ENCODE measurements at places on chromosomes 4 and X. TPM values are rescaled to one million over a fixed set of nuclear protein-coding genes. Genes with fewer than 3 reads are reported as not detected.

DNA sequence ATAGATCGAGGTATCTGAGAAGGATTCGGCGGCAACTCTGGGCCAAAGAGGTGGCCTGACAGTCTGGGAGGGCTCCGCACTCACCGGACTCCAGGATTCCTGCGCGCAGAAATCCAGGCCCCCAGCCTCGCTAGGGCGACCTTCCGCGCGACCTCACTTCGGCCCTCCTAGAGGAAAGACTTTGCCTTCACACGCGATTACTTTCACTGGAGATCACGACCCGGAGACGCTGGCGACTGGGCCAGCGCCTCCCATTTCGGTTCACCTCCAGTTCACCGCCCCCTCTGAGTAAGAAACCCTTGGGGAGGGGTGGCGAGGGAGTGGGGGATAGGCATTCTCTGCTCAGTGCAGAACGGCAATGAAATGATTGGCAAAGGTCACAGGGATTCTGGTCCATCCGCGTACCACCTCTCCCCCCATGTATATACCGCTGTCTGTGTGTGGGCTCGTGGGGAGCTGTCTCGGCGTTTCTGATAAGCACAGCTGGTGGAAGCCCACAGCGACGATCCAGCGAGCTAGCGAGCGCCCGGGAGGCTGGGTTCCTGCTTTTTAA lies 2.5 kb downstream of the POU3F4 start:
- H3K36me3 ChIP-seq, result no peaks in the 10 kb centered on the region
- H3K27ac ChIP-seq, result no peak overlapping the region
- peaks cover 10% of the 10 kb centered on the region for H3K27me3 ChIP-seq
- no peaks in the 10 kb centered on the region for H3K4me1 ChIP-seq

- no peak overlapping the region for H3K4me3 ChIP-seq
- H3K4me1 ChIP-seq, result no peaks in the 10 kb centered on the region
- H3K27me3 ChIP-seq, result no peaks in the 10 kb centered on the region
These were observed 65.8 kb downstream of the TAPT1 start for GRCh38 chr4:16160457-16160856.

GRCh38 chrX:5976332-5976731 lies 252.3 kb downstream of the NLGN4X start:
- no peaks in the 10 kb centered on the region for H3K36me3 ChIP-seq
- H3K4me1 ChIP-seq, result no peaks in the 10 kb centered on the region
- no peak overlapping the region for H3K4me3 ChIP-seq
- H3K27me3 ChIP-seq, result no peaks in the 10 kb centered on the region

DNA sequence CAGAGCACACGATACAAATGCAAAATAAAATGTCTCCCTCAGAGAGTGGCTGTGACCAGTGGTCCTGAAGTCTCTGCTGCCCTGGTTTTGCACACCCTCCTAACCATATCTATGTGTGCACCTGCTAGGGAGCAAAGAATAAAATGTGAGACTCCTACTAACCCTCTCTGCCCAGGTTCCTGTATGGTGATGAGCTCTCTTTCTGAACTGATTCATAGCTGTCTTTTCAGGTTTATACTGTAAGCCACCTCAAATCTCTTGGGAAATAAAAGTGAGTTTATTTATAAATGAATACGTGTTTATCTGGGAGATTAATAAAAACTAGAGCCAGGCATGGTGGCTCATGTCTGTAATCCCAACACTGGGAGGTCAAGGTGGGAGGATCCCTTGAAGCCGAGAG lies 126.0 kb upstream of the RBPJ start:
- no peaks in the 10 kb centered on the region for H3K27me3 ChIP-seq
- no peak overlapping the region for H3K4me3 ChIP-seq
- no peaks in the 10 kb centered on the region for H3K36me3 ChIP-seq
- peaks cover 14% of the 10 kb centered on the region for H3K4me1 ChIP-seq

GRCh38 chr4:42391981-42392380 lies 5.3 kb upstream of the SHISA3 start:
- no peaks in the 10 kb centered on the region for H3K4me1 ChIP-seq
- H3K36me3 ChIP-seq, result no peaks in the 10 kb centered on the region
- H3K27ac ChIP-seq, result no peak overlapping the region
- DNase-seq, result no peak
- no peak overlapping the region for H3K4me3 ChIP-seq

- H3K36me3 ChIP-seq, result no peaks in the 10 kb centered on the region
- H3K27ac ChIP-seq, result no peak overlapping the region
- no peak overlapping the region for H3K4me3 ChIP-seq
- DNase-seq, result no peak
- no peaks in the 10 kb centered on the region for H3K4me1 ChIP-seq
These were observed 119.7 kb downstream of the PCDH7 start for GRCh38 chr4:30839583-30840520.

GRCh38 chr4:42342459-42342858 lies 54.8 kb upstream of the SHISA3 start:
- H3K27me3 ChIP-seq, result no peaks in the 10 kb centered on the region
- DNase-seq, result no peak
- H3K4me3 ChIP-seq, result no peak overlapping the region
- peaks cover 12% of the 10 kb centered on the region for H3K4me1 ChIP-seq
- no peak overlapping the region for H3K27ac ChIP-seq

- no peak overlapping the region for H3K27ac ChIP-seq
- no peak overlapping the region for H3K4me3 ChIP-seq
- H3K36me3 ChIP-seq, result no peaks in the 10 kb centered on the region
- no peak for DNase-seq
- no peaks in the 10 kb centered on the region for H3K4me1 ChIP-seq
- H3K27me3 ChIP-seq, result peaks cover 11% of the 10 kb centered on the region
These were observed 9.3 kb downstream of the NKX1-1 start for GRCh38 chr4:1396806-1397455.

GRCh38 chrX:43822014-43822413 lies 60.2 kb downstream of the MAOB start:
- H3K4me1 ChIP-seq, result peaks cover 8% of the 10 kb centered on the region
- H3K27ac ChIP-seq, result no peak overlapping the region
- peak; percentile 45 for DNase-seq
- H3K27me3 ChIP-seq, result no peaks in the 10 kb centered on the region
- no peaks in the 10 kb centered on the region for H3K36me3 ChIP-seq

GRCh38 chrX:103376979-103377324 lies 614 bp downstream of the BEX3 start:
- peak; percentile 45 for DNase-seq
- H3K4me3 ChIP-seq, result peak overlapping the region; percentile 89
- H3K4me1 ChIP-seq, result peaks cover 20% of the 10 kb centered on the region
- peak overlapping the region; percentile 21 for H3K27ac ChIP-seq

GRCh38 chrX:97328853-97329390 lies 445.2 kb downstream of the RPA4 start:
- no peak for DNase-seq
- peaks cover 2% of the 10 kb centered on the region for H3K4me1 ChIP-seq
- H3K27me3 ChIP-seq, result no peaks in the 10 kb centered on the region

- H3K27ac ChIP-seq, result no peak overlapping the region
- H3K27me3 ChIP-seq, result no peaks in the 10 kb centered on the region
- no peak for DNase-seq
- no peak overlapping the region for H3K4me3 ChIP-seq
- no peaks in the 10 kb centered on the region for H3K4me1 ChIP-seq
- no peaks in the 10 kb centered on the region for H3K36me3 ChIP-seq
These were observed 51.4 kb downstream of the ENOX2 start for GRCh38 chrX:130851569-130851968.

ATP1B4 gene
- total RNA-seq, result not detected

SSX4B gene
- total RNA-seq, result not detected

FAM47E gene
- not detected for total RNA-seq

SHROOM2 gene
- total RNA-seq, result 0.22 TPM

HHIP gene
- under 0.01 TPM for total RNA-seq

DYNLT3 gene
- 46.3 TPM for total RNA-seq

MAGEA8 gene
- total RNA-seq, result not detected

FAM184B gene
- total RNA-seq, result not detected
